Smooth muscle cell of the pulmonary artery (primary cell): ENCODE measurements at places on chromosomes 1 and 21. TPM values are rescaled to one million over a fixed set of nuclear protein-coding genes. Genes with fewer than 3 reads are reported as not detected.

SH2D1B gene
- not detected in 2 replicates for total RNA-seq

ERRFI1 gene
- total RNA-seq = 136 and 176 TPM in 2 replicates

FAM151A gene
- not detected in 2 replicates for total RNA-seq

S100B gene
- total RNA-seq = 0.40 and 1.4 TPM in 2 replicates

TCP10L gene
- 0.26 and 0.65 TPM in 2 replicates for total RNA-seq

APOBEC4 gene
- not detected in 2 replicates for total RNA-seq

PHGDH gene
- 102 and 117 TPM in 2 replicates for total RNA-seq

BCAS2 gene
- total RNA-seq = 33.8 and 37.0 TPM in 2 replicates

S100A11 gene
- total RNA-seq = 77.9 and 105 TPM in 2 replicates

KISS1 gene
- not detected in 2 replicates for total RNA-seq

PEAR1 gene
- total RNA-seq = 12.7 and 15.9 TPM in 2 replicates

TMEM269 gene
- 0.03 and 0.07 TPM in 2 replicates for total RNA-seq

MAP3K7CL gene
- 17.3 and 43.7 TPM in 2 replicates for total RNA-seq

SLC2A5 gene
- 3.7 and 25.9 TPM in 2 replicates for total RNA-seq

OR6P1 gene
- total RNA-seq = not detected in 2 replicates

TSHB gene
- total RNA-seq = not detected in 2 replicates

MYCL gene
- 0.33 and 1.4 TPM in 2 replicates for total RNA-seq

RNPC3 gene
- total RNA-seq = 3.1 and 4.2 TPM in 2 replicates

TPTE gene
- total RNA-seq = not detected in 2 replicates

IFNLR1 gene
- under 0.01 TPM in 1 of 2 replicates, not detected in the other for total RNA-seq

ST6GALNAC5 gene
- 0.83 and 4.8 TPM in 2 replicates for total RNA-seq

ZBTB37 gene
- total RNA-seq = 10.9 and 11.3 TPM in 2 replicates

TFAP2E gene
- total RNA-seq = 0.13 and 0.33 TPM in 2 replicates

DISP1 gene
- total RNA-seq = 6.6 and 6.9 TPM in 2 replicates

RBBP4 gene
- 84.4 and 90.1 TPM in 2 replicates for total RNA-seq

AGT gene
- 0.86 and 2.7 TPM in 2 replicates for total RNA-seq

SYT11 gene
- total RNA-seq = 82.2 and 88.3 TPM in 2 replicates

VASH2 gene
- 0.03 and 0.26 TPM in 2 replicates for total RNA-seq

VWA5B1 gene
- not detected in 2 replicates for total RNA-seq

GBP3 gene
- 12.1 and 19.3 TPM in 2 replicates for total RNA-seq
